ENCODE measurements at places on chromosomes 7 and 10. TPM values are rescaled to one million over a fixed set of nuclear protein-coding genes. Genes with fewer than 3 reads are reported as not detected.

The GRID2IP gene
- not detected for total RNA-seq

DNA sequence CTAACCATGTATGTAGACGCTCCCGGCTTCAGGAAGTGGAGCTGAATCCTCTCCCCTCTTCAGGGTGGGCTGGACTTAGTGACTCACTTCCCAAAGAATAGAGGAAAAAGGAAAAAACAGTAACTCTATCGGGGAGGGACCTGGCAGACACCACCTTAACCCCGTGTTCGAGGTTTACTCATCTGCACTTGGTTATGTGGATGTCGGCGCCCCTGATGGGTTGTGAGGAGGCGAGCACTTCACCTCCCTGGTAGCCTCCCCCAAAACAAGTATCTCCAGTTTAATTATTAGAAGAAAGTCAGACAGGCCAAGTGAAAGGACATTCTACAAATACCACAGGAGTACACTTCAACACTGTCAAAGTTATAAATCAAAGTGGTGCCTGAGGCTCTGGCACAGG lies 559.7 kb downstream of the TCERG1L start:
- no peak for DNase-seq

DNA sequence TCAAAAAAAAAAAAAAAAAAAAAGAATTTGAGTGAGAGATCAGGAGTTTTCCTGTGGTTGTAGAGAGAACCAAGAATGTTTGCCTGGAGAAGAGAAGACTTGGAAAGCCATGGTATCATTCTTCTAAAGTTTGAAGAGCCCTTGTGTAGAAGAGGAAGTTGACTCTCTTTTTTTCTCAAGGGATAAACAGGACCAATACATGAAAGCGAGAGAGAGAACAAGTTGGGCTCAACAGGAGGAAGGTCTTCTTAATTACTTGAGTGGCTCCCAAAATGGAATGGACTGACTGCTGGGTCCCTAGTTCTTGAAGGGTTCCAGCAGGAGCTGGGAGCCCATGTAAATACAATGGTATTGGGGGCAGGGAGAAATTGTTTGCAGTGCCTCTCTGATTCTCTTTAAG lies 173.3 kb upstream of the ADO start:
- DNase-seq: no peak

DNA sequence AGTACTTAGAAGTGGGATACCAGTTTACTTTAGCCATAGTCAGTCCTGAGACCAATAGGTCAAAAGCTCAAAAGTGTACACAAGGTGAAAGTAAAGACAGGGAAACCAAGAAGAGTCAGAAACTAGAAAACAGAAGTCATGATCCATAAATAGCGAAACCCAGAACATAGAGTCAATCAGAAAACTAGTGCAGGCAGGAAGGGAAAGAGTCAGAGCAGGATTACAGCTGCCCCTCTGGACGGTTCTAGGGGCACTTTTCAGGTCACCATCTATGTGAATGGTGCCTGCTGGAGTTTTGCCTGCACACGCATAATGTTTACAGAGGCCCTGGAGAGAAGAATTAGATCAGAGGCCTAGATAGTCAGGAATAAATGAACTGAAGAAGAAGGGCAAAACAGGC lies 22.4 kb upstream of the DMTF1 start:
- DNase-seq: no peak

- no peak for DNase-seq
Observed at GRCh38 chr10:128001363-128001745, 94.5 kb downstream of the PTPRE start.

DNA sequence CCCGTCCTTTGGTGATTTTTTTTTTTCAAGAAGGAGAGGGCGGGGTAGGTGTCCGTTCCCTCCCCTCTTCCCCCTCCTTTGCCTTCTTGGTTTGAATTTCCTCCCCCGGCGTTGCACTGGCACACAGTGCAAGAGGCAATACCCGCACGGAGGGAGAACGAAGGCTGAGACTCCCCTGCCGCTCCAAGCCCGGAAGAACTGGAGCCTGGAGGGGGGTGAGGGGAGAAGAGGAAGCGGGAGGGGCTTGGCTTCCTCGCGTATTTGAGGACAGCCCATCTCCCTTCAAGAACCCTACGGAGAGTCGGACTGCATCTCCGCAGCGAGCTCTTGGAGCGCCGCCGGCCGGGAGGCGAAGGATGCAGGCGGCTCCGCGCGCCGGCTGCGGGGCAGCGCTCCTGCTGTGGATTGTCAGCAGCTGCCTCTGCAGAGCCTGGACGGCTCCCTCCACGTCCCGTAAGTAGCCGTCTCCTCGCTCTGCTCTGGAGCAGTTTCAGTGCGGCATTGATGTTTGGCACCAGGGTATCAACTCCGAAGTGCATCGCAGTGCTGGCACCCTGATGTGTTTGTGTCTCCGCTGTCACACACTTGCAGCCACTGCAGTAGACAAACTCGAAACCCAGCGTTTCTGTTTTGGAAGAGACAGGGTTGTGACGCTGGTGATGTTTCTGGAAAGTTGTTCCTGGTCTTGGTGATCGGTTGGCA lies at the start of gene CNTNAP2:
CNTNAP2 (plus strand) TSS at position 281 of the 702 bp plus-strand sequence; CDS start at position 357, 76 bp downstream.
- DNase-seq: no peak

Data from fibroblast of villous mesenchyme (primary cell).